CD8-positive, alpha-beta memory T cell (primary cell): ENCODE measurements at places on chromosomes 11 and 22.

GRCh38 chr11:40188848-40189247, 1270.6 kb downstream of the LRRC4C start:
- no peak for DNase-seq

GRCh38 chr11:132855516-132855915, 676.8 kb downstream of the OPCML start:
- DNase-seq, result no peak

- no peak for DNase-seq
These were observed 19.3 kb downstream of the CREB3L1 start for GRCh38 chr11:46296528-46297448.

GRCh38 chr11:120517390-120517761, 5.8 kb downstream of the GRIK4 start:
- DNase-seq, result no peak

- DNase-seq, result no peak
These were observed 13.0 kb upstream of the MFNG start for GRCh38 chr22:37499027-37499707.

GRCh38 chr22:50313021-50313420, 5.6 kb upstream of the PLXNB2 start:
- DNase-seq, result no peak

DNA sequence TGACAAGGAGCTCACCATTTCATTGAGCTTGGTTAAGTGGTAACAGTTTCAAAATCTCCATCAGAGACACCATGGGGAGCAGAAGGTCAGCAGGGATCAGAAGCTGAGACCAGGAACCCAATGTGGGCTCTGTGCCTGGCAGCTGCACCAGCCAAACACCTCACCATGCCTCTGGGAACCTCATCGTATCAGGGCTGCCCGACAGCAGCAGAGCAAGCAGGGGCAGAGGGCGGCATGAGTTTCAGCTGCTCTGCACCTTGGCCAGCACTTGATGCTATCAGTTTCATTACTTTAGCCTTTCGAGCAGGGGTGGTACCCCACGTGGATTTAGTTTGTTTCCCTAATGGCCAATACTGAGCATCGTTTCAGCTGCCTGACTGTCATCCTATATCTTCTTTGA, 77.8 kb downstream of the DGCR2 start:
- no peak for DNase-seq

- DNase-seq, result no peak
These were observed 10.0 kb upstream of the TRIM29 start for GRCh38 chr11:120147950-120148270.

DNA sequence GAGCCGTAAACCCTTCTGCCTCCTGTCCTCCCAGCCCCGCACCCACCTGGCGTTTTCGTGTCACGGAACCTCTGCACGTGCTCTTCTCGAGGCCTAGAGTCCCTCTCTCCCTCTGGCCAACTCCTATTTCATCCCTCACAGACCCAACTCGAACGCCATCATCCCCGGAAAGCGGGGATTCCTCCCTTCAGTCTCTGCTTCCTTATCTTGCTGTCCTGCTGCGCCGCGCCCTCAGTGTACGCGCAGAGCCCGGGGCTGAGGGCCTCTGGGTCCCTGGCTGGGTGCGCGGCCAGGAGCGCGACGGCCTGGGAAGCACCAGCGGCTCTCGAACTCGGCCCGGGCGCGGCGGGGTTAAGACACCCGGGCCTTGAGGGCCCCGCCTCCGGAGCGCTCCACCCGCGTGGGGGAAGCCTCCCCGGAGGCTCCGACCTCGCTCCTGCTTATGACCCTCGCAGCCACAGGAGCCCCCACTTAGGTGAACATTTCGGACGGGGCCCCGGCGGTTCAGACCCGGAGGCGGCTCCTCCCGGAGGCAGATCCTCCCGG, 398 bp upstream of the ATG16L2 start:
- no peak for DNase-seq

DNA sequence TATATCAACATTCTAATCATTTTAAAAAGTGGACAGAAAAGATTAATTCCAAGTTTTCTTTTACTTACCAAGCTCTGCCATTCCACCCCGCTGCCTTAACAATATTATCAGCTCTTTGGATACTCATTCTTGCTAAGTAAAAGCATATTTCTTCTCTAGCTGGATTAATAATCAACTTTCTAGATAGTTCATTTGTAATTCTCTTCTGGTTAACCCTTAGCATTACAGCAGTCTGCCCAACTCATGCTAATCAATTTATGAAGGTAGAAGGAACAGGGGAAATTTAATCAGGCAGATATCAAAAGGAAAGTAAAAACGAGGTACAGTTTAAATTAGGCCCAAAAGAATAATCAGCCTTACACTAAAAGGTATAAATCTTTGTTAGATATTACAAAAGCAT, 41.0 kb upstream of the SOX6 start:
- DNase-seq, result no peak

DNA sequence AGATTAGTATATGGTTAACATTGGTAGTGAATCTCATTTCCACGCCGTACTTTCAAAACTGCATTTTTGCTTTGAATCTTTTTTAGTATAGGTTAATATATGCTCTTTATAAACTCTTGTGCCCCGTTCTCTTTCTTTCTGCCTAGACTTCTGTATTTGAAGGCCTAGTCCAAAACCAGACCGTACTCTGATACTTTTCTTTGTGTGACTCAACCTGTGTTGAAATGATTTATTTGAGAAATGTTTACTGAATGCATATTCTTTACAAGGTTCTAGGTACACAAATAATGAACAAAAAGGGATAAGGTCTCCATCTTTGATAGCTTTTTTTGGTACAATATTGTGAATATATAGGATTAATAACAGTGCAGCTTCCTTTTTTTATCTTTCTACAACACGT, 68.3 kb downstream of the HIPK3 start:
- DNase-seq, result no peak

DNA sequence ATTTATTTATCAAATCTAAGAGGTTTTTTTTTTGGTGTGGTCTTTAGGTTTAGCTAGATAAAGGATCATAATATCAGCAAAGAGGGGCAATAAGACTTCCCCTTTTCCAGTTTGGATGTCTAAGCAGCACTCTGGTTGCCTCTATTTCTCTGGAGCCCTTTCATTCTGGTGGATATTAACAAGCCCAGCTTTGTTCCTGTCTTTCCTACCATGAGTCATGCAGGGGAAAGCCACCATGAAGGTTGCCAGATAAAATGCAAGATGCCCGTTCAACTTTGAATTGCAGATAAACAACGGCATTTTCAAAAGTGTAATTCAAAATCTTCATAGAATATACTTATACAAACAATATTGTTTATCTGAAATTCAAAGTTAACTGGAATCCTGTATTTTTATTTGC, 143.6 kb downstream of the ADAMTS15 start:
- no peak for DNase-seq

DNA sequence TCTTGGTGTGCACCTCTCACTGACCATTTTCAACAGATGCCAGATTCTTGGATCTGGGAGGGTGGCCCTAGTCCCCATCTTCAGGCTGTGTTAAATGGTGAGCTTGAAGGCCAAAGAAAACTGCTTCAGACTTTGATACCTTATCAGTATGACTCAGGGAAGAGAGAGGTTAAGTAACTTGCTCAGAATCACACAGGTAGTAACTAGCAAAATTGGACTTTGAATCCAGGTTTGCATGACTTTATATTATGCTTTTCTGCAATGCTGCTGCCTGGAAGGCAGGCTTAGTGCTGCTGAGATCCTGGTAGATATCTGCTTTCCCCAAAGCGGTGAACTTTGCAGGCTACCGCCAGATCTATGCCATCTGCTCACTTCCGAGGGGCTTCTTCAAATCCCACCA, 487.3 kb downstream of the INSC start:
- no peak for DNase-seq

DNA sequence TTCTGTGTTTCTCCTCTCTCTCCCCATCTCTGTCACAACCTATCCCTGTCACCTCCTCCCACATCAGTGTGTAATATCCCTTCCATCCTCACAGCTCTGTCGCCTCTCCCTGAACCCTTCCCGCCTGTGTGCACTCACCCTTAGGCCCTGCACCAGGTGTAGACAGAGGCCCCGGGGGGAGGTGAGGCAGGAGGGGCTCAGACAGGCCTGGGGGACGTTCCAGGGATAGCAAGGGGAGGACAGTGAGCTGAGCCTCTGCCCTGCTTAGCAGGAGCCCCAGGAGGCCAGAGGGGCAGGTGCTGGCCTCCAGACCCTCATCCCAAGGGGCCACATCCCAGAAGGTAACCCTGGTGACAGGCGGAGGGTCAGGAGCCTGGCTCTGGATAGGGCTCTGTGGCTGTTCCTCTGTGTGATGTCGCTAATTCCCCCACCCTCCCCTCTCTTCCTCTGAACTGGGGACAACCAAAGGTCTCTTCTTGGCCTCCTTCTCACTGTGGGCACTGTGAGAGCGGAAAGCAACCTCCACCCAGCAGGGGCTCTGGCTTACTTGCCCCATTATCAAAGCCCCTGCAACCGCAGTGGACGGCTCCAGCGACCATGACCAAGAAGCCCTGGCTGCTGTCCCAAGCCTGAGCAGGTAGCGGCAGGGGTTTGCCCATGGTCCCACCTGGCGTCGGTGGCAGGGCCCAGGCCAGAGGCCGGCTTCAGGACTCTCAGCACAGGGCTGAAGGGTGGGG, 35.7 kb downstream of the KCNJ4 start:
- DNase-seq, result no peak

- no peak for DNase-seq
These were observed 757 bp downstream of the RNASEH2C start for GRCh38 chr11:65719871-65720210.

DNA sequence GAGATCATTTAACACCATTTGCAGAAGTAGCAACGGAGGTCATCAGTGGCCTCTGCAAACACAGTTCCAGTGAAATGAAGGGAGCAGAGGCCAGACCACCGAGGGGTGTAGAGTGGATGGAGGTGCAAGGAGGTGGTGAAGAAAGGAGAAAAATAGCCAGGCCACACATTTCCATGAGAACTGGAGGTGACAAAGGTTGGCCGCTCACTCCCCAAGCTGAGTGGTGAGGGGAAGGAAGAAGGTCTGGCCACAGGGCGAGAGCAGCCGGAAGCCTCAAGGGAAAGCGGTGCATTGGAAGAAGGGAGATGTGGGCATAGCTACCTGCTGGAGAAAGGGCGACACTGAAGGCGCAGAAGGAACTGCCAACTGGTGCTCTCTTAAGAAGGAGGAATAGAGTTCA, 20.1 kb upstream of the TMPRSS4 start:
- no peak for DNase-seq

- DNase-seq, result no peak
These were observed 6.3 kb downstream of the CABP7 start for GRCh38 chr22:29726106-29726505.

- DNase-seq, result no peak
These were observed 270.6 kb downstream of the FAT3 start for GRCh38 chr11:92495107-92495793.

DNA sequence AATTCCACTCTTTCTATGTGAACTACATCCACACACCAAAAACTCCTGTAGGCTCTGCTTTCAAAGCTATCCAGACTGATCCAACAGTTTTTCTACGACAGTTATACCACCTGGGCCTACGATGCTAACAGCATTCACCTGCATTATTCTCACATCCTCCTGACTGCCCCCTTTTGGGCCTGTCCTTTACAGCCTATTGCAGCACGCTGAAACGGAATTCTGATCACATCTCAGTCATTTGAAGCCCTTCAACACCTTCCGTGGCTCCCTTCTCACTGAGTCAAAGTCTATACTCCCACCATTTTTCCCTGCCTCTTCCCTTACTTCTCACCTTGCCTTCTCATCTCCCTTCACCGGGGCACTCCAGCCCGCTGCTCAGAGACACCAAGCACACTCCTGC, 791.3 kb upstream of the KIRREL3 start:
- DNase-seq, result no peak

DNA sequence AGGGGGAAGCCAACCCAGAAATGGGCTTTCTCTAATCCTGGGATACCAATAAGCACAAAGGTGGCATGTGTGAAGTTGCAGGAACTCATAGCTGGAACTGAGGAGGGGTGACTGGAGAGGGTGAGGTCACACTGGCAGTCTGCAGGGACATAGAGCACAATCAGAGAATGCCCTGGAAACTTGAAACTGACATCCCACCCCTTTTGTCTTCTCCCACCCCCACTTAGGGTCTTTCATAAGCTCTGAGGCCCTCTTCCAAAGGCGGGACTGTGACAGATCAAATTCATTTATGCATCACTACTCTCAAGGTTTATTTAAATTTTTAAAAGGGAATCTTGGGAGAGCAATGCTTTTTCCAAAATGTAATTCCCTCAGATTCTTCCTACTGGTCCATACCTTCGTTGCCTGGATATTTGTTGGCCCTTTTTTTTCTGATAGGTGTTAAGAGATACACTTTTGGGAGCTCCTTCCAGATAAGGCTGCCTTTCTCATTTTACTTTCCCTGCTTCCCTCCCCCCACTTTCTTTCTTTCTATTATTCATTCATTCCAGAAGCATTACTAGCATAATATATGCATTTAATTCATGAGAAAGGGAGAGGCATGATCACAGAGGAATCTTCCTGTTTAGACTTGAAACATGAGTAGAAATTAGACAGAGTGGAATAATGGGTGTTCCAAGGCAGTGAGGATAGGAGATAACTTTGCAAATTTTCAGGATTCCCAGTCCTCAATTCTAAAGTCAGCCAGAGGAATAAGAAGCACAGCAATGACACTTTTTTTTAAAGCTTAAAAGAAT, 14.8 kb downstream of the OR51E2 start:
- DNase-seq, result no peak

- DNase-seq, result no peak
These were observed 1.7 kb upstream of the TSSC4 start for GRCh38 chr11:2398664-2399355.
